ENCODE measurements at places on chromosomes 5 and 9.

GRCh38 chr5:2381861-2382260, 369.6 kb downstream of the IRX2 start:
- DNase-seq: no peak

- DNase-seq: no peak
Observed at GRCh38 chr9:16367605-16368231, 502.8 kb downstream of the BNC2 start.

DNA sequence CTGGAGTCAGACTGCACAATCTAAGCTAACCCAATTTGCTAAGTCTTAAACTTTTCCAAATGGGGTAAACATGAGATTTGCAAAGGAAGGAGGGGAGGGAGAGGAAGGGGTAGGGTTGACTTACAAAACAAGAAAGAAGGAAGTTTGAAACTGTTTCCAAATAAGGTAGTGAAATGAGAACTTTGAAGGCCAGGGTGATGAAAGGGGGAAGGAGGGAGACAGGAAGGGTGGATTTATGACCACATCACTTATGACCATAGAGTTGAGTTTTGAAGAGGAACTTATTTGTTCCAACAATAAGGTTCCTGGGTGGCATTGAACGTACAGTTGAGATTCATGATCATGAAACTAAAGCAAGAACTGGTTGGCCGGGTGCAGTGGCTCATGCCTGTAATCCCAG, 72.5 kb upstream of the DAPK1 start:
- no peak for DNase-seq

GRCh38 chr5:143119881-143120341, 283.6 kb downstream of the NR3C1 start:
- DNase-seq: no peak

- no peak for DNase-seq
Observed at GRCh38 chr5:181052672-181053487, 12.8 kb downstream of the BTNL9 start.

- DNase-seq: no peak
Observed at GRCh38 chr9:83537331-83538171, 650 bp downstream of the FRMD3 start.

- DNase-seq: no peak
Observed at GRCh38 chr5:154002511-154003020, 36.1 kb downstream of the FAM114A2 start.

DNA sequence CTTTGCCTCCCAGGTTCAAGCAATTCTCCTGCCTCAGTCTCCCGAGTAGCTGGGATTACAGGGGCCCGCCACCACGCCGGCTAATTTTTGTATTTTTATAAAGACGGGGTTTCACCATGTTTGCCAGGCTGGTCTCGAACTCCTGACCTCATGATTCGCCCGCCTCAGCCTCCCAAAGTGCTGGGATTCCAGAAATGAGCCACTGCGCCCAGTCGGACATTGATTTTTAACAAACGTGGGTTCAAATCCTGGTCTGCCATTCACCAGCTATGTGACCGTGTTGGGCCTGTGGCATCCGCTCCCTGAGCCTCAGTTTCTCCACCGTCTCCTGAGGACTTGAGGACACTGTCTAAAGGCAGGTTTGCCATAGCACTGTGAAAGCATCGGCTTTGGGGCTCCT, 41.8 kb upstream of the NEK6 start:
- DNase-seq: no peak

DNA sequence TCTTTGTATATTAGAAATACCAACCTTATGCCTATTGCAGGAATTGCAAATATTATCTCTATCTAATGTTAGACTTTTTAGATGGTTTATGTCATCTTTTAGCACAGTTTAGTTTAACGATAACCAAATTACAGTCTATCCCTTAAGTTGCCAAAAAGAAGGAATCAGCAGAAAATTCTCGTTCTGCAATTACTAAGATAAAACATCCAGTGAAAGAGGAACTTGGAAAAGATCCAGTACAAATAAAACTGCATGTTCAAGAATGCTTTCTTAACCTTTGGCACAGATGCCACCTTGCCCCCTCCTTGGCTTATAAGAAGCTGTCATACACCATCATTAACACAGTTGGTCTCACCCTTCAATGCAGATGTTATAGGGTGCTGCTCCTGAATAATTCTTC, 124.0 kb downstream of the SEMA5A start:
- DNase-seq: no peak

DNA sequence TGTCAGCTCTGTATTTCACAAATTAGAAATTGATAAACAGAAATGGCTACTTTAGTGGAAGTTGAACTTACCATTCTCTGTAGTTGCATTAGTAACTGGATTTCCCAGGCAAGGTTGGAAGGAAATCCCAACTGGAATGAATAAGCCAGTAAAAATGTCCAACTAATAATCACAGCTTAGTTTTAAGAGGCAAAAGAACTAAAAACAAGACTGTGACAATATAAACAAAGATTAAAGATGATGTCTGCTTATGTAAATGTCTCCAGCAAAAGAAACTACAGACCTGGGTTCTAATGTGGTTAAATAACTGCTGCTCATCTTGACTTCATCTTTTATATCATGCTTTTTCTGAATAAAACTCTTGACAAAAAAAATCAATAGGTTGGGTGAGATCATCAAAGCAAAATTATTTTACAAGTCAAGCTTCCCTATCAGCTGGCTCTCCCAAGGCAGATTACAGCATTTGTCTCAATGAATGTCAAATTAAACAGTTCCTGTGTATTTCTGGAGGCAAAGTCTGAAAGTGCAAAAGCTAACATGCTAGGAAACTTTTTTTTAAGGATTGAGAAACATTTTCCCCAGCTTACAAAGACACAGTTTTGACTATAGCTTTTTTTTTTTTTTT, 62.3 kb upstream of the HMHB1 start:
- no peak for DNase-seq

DNA sequence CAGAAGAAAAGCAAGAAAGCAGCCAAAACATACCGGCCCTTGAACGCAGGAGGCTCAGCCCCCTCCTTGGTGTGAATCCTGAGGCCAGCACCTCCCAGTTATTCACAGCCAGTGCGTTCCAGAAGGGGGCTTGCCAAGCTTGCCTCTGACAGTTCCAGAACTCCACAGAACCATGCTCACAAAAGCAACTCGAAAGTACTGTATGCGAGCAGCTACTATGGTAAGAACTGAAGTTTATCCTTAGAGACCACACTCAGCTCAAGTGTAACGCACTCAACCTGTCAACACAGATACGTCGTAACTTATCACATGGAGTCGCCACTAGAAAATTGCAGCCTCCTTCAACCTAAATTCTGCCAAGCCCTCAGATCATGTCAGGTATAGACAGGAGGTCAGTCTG, 1.4 kb downstream of the UBAC1 start:
- DNase-seq: peak; percentile 84

DNA sequence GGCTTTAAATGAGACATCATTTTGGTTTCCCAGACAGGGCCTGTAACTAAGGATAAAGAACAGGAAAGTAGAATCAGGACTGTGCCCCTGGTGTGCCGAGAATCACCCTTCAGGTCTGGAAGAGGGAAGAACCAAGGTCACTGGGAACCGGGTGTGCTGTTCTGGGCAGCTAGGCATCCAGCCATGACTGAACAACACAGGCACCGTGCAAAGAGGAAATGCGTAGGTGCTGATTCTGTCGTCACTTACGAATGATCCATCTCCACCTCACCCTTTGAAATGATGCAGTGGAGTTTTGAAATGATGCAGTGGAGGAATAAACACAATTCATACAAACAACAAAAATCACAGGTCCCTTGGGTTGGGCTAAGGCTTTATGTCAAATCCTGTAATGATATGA, 64.4 kb downstream of the MAP1B start:
- no peak for DNase-seq

GRCh38 chr9:118882684-118883083, 486.6 kb downstream of the BRINP1 start:
- no peak for DNase-seq

GRCh38 chr9:127123064-127123890, 842 bp upstream of the ANGPTL2 start:
- no peak for DNase-seq

DNA sequence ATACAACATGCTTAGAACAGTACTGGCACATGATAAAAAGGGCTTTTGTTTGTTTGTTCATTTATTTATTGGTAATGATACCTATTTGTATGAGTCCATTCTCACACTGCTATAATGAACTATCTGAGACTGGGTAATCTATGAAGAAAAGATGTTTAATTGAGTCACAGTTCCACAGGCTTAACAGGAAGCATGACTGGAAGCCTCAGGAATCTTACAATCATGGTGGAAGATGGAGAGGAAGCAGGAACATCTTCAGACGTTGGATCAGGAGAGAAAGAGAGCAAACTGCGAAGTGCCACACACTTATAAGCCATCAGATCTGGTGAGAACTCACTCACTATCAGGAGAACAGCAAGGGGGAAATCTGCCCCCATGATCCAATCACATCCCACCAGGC, 847.7 kb downstream of the CDH18 start:
- no peak for DNase-seq

GRCh38 chr5:36948041-36948440, 71.5 kb downstream of the NIPBL start:
- DNase-seq: no peak

- DNase-seq: no peak
Observed at GRCh38 chr5:32319926-32320543, 7.3 kb upstream of the MTMR12 start.

DNA sequence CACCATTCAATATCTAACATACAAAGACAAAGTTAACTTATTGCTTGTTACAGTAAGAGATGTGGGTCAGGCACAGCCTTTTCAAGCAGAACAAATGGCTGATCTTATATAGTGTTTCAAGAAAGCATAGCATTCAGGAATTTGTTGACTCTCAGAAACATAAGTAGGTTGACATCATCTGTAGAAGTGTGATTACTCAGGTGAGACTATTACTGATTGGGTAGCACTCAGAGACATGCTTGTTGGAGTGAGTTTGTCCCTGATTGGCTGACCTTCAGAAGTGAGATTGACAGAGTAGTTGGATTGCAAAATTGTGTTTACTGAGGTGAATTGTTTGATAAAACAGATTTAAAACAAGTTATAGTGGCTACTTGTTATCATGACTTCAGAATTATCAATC, 30.7 kb upstream of the TNPO1 start:
- no peak for DNase-seq

- no peak for DNase-seq
Observed at GRCh38 chr9:96442491-96442890, 7.5 kb upstream of the HABP4 start.
